CD4-positive, alpha-beta T cell treated with Interleukin-10 for 1 hour (primary cell): ENCODE measurements at places on chromosomes 5 and 9.

- DNase-seq, result peak; percentile 76
These were observed 13.2 kb downstream of the ITK start for GRCh38 chr5:157193699-157194424.

GRCh38 chr9:103799959-103800358 lies 294.1 kb upstream of the SMC2 start:
- DNase-seq, result no peak

DNA sequence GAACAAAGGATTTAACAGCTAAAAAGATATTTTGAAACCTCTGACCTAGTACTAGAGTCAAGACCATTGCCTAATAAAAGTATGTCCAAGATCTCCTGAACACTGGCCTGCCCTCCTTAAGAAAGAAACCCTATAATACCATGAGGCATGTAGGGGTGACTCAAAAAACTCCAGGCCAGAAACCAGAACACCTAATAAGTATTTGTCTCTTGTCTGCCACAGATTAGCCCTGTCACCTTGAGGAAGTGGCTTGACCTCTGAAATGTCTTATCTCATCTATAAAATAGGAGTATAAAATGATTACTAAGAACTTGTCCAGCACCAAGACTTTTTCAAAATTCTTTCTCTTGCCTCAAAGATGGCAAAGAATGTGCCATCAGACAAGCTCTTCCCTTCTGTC lies 125.5 kb upstream of the RASGRF2 start:
- DNase-seq, result no peak

- peak; percentile 60 for DNase-seq
These were observed at the start of gene PNPLA7 for GRCh38 chr9:137550231-137550621. Gene PNPLA7 (minus strand): TSS chr9:137550402. CDS start chr9:137550197, 205 bp downstream.

DNA sequence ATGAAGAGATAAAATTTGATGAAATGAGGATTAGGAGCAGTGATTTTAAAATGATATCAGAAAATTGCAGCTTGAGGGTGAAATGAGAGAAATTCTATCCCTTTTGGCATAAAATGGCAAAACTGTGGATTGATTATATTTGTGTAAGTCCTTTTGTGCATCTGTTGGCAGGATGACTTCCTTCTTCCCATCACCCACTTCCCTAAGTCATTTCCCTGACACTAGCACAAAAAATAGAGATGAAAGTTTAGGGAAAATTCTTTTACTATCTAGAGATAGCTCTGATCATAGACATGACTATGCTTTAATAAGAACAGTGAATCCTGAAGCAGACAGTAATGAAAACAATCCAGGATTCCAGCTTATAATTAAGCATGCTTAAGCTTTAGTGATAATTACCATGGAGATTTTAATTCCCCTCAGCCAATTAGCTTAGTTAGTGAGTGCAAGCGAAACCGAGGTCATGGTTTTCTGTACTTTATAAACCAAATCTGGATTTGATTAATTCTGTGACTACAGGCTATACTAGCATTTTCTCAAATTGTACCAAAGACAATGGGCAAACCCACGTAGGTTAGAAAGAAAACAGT lies 163.6 kb upstream of the TARS1 start:
- DNase-seq, result no peak

GRCh38 chr5:10789021-10789420 lies 28.0 kb upstream of the DAP start:
- DNase-seq, result no peak

GRCh38 chr5:132430746-132431145 lies 59.8 kb downstream of the IRF1 start:
- no peak for DNase-seq

GRCh38 chr9:106753155-106753671 lies 109.8 kb upstream of the ZNF462 start:
- DNase-seq, result no peak

GRCh38 chr9:78664370-78664769 lies 367.4 kb downstream of the PSAT1 start:
- DNase-seq, result no peak

DNA sequence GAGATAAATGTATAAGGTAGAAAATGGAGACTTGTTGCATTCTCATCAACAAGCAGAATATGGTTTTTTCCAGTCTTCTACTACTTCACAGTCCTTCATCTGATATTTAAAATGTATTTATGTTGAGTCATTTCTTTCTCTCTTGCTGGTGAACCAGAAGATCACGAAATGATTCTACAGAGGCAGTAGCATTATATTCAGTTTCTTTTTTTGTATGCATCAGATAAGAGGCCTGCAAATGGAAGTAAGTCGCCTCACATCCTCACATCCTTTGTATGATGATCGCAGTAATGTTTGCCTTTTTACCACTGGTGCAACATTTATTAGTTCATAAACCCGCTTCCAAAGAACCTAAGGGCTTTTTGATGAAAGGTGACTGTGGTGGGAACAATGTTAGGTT lies 22.1 kb upstream of the IL13 start:
- no peak for DNase-seq

GRCh38 chr9:87160148-87161102 lies 213.1 kb upstream of the GAS1 start:
- no peak for DNase-seq

DNA sequence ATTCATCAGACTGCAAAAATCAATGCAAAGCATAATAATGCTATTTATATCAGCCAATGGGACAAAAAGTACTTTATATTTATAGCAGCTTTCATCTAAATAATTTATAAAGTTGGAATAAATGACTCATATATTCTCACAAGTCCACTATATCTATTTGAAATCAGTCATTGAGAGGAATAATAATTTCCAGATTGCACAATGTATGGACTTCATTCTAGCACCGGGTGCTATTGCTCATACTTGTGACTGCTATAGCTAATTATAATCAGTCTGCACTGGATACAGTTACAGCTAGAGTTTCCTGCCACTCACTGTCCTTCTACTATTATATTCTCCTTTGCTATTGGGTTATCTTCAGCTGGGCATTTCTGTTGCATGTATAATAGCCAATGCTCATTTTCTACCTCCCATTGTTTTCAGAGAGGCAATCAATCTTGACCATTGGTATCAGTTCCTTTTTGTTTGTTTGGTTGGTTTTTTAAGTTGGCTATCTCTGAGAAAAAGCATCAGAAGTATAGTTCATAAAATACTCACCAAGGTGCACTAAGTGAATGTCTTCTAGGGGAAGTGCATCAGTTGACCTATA lies 1.9 kb downstream of the CDH18 start:
- DNase-seq, result no peak

- DNase-seq, result no peak
These were observed 19.6 kb upstream of the ISOC1 start for GRCh38 chr5:129074903-129075302.

DNA sequence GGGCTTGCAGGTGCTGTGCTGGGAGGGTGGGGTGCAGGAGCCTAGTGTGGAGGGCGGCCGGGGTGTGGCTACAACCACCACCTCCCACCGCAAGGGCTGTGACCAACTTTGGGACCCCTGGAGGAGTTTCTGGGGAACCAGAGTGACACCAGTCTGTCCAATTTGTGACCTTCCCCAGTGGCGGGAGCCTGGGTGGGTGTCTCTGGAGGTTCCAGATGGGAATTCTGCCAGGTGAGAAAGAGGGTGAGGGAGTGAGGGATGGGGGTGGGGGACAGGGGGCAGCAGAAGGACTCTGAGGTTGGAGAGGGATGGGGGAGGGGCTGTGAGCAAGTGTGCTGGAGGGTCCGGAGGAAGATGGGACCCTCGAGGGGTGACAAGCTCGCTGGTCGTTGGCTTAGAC lies 4.2 kb upstream of the CACNA1B start:
- DNase-seq, result no peak

DNA sequence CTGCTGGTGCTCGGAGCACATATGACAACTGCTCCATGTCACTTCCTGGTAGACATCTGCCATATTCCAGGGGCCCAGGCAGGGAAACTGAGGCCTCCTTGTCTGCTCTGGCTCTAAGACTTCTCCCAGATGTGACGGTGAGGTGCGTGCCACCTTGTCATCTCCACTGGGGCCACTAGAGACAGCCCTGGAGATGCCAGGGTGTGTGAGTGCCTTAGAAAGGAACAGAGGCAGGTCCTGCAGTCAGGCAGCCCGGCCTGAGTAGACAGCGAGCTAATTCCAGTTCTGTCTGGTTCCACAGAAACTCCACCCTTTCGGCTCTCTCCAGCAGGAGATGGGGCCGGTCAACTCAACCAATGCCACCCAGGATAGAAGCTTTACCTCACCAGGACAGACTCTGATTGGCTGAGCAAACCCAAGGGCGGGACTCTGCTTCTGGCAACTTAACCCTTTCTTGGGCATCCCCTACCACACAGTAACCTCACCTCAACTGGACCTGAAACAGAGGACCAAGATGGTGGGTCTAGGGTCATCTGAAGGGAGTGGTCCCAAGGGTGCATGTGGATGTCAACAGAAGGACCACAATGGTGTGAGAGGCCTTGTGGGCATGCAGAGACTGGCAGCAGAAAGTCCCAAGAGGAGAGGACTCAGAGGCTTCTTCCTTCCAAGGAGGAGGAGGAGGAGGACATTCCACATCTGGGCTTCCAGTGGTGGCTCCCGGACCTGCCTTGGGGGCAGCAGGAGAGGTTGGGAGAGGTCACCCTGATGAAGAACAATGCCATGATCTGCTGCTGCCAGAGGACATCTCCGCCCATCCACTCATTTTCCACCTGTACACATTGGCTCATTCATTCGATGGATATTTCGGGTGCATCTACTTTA lies 77.7 kb downstream of the RGS3 start:
- DNase-seq, result no peak

GRCh38 chr5:89721353-89721752 lies 688.2 kb downstream of the CETN3 start:
- DNase-seq, result no peak

- DNase-seq, result no peak
These were observed 193.6 kb downstream of the SREK1 start for GRCh38 chr5:66337626-66338226.

- no peak for DNase-seq
These were observed 33.4 kb upstream of the POMT1 start for GRCh38 chr9:131469356-131469755.

GRCh38 chr9:34500623-34501267 lies 22.0 kb downstream of the ENHO start:
- peak; percentile 70 for DNase-seq

DNA sequence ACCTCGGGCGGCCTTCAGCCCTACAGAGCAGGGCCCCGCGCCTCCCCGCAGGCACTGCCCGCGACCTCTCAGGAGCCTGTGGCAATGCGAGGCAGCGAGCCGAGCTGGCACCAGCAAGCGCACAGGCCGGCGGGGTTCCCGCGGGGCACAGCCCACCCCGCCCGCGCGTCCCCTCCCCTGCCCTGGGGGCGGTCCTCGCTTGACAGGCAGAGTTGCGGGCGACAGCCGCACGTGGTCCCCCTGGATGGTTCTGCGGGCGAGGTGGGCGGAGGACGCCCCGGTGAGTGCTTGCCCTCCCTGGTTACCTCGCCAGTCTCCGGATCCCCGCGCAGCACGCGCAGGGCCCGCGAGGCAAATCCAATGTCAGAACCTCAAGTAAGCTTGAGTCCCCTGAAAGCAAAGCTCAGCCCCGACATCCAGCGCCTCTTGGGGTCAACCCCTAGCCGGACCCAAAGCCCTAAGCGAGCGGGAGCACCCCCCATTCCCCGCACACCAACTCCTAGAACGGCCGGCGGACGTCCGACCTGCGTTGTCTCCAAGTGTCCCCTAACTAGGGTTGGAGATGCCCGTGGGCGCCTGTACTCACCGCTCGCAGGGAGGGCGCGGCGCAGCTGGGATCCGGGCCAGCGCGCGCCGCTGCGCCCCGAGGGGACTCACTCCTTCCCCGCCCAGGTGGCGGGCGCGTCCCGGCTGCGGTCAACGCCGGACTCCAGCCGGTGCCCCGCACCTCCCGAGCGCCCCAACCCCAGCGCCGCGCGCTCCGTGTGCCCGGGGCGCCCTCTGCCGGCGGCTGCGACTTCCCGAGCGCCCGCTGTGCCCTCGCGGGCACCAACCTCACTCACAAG lies at the start of gene DRD1:
Gene DRD1 (minus strand): TSS at position 123 of the 845 bp plus-strand sequence. CDS start 1,083 bp downstream, outside the sequence.
- peak; percentile 31 for DNase-seq

GRCh38 chr9:130699047-130699446 lies 5.5 kb downstream of the EXOSC2 start:
- no peak for DNase-seq

DNA sequence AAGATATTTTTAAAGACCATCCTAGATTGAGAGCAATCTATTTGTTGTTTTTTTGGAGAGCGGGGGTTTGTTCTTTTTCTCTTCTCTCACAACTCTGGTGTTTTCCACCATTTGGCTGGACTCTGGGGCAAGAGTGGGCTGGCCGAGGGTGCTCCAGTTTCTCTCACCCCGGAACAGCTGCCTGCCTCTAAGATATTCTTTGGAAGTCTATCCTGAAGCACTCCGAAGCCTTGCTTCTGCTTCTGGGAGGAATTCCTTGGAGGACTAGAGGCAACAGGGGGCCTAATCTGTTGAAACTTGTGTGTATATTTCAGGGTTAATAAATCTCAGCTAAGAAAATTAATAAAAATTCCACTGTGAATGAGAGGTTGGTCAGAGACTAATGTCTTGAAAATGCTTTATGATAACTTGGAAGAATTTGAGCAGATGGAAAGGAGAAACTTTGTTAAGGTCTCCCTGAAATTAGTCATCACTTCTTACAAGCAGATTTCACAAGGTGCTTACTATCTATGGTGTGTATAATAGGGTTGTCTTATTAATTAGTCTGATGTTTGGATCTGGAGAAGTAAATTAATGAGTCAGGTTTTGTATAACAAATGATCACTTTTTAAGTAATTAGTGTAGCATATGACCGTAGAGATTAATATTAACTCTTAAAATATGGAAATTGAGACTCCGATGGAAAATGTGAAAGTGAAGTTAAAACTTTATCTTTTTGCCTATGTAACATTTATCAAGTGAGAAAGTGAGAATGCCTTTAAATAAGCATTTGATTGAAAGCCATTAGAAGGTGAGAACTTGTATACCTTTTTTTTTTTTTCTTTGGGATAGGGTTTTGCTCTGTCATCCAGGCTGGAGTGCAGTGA lies 4.0 kb downstream of the MAN2A1 start:
- no peak for DNase-seq

- DNase-seq, result no peak
These were observed 418.8 kb downstream of the TLE4 start for GRCh38 chr9:79990536-79990935.

DNA sequence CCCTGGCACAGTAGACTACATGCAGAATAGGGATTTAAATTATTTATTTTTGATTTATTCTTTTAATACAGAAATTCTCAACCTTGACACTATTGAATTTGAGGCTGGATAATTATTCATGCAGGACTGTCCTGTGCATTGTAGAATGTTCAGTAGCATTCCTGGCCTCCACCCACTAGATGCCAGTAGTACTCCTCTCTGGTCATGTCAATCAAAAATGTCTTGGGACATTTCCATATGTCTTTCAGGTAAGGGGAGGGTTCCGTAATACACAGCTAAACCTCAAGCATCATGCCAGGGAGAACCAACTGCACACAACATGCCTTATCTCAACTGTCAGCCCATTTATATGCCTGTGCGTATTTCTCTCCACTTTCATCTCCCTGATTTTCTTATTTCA lies 231.8 kb downstream of the BRINP1 start:
- DNase-seq, result no peak

DNA sequence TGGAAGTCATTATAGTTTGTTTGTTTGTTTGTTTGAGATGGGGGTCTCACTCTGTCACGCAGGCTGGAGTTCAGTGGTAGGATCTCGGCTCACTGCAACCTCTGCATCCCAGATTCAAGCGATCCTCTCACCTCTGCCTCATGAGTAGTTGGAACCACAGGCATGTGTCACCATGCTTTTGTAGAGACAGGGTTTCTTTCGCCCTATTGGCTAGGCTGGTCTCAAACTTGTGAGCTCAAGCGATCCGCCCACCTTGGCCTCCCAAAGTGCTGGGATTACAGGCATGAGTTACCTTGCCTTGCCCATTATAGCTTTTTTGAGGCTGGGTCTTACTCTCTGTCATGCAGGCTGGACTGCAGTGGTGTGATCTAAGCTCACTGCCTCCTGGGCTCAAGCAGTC lies 28.8 kb downstream of the NSD1 start:
- no peak for DNase-seq

- DNase-seq, result no peak
These were observed 58.8 kb upstream of the ANGPTL2 start for GRCh38 chr9:127181315-127181580.
